ENCODE measurements at places on chromosomes 7 and 10.

- no peak for DNase-seq
These were observed 1241.7 kb downstream of the GATA3 start for GRCh38 chr10:9296190-9296589.

GRCh38 chr7:43439631-43440401 is 143.1 kb upstream of the STK17A start:
- DNase-seq = no peak

GRCh38 chr10:32889631-32890212 is 68.3 kb downstream of the ITGB1 start:
- no peak for DNase-seq

DNA sequence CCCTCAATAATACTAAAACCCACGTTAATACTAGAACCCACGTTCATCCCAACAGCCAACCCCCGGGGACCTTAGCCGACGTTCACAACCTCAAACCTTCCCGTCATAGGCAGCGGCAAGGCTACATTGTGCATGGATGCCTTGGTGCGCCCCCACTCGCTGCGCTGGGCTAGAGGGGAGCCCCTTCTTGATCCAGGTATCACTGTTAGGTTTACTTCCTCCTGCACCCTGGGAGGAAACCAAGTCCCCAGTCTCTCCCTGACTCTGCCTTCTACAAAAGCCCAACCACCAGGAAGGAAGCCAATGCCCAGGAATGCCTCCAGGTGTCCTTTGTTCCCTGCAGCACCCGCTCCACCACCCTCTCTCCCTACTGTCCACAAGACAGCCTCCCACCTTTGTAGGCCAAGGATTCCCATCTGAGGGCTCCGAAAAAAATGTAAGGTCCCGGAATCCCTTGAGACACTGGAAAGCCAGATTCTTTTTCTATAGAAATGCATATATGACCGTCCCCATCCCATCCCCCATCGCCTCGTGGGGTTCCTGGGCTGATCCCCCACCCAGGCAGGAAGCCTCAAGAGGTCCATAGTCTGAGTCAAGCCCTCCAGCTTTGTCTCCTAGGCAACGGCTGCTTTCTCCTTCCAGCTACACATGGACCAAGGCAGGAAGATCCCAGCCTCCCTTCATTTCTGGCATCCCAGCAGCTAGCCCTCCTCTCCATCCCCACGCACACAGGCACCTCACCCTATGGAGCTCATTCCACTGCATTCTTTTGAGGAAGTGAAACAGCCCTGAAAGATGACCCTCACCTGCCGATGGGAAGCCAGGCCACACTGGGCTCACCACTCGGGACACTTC is 25.2 kb downstream of the CTBP2 start:
- DNase-seq = no peak
